ENCODE measurements at places on chromosomes 4 and X.

GRCh38 chrX:112867570-112867969, 26.9 kb upstream of the AMOT start:
- no peak for DNase-seq

GRCh38 chr4:182872886-182873285, 44.3 kb downstream of the DCTD start:
- no peak for DNase-seq

DNA sequence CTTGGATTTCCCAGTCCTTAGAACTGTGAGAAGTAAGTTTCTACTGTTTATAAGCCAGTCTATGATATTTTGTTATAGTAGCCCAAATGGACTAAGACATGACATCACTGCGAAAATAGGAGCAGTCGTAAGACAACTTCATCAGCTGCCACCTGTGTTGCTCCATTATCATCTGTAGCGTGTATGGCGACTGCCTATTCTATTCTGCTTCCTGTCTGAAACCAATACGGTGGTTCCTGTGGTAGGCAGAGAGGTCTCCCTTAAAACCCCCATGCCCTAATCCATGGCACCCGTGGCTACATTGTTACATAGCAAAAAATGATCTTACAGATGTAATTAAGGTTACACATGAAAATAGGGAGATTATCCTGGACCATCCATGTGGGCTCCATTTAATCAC, 105.4 kb upstream of the FAT1 start:
- DNase-seq, result no peak

DNA sequence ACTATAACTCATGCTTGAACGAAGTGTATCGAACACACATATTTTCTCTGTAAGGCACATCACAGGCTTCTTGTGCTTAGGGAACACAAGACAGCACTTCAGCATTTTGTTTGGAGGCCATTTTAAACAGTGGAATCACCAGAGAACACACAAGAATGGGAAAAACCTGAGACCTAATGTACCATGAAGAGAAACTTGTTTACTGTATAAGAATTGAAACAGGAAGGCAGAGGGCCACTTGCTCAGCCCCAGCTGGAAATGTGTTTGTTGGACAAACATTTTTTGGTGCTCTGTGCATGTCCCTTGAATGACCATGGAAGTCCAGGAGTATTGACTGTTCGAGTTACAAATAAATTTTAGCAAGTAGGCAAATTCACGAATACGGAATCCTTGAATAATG, 47.5 kb downstream of the RAPGEF2 start:
- DNase-seq, result no peak

GRCh38 chrX:47215291-47215900, 3.1 kb upstream of the CDK16 start:
- no peak for DNase-seq

- DNase-seq, result no peak
These were observed 97.9 kb upstream of the EOLA2 start for GRCh38 chrX:150036181-150036580.

GRCh38 chr4:146104541-146104940, 71.0 kb upstream of the LSM6 start:
- no peak for DNase-seq

- DNase-seq, result no peak
These were observed 75.9 kb downstream of the AASDH start for GRCh38 chr4:56311299-56311975.

DNA sequence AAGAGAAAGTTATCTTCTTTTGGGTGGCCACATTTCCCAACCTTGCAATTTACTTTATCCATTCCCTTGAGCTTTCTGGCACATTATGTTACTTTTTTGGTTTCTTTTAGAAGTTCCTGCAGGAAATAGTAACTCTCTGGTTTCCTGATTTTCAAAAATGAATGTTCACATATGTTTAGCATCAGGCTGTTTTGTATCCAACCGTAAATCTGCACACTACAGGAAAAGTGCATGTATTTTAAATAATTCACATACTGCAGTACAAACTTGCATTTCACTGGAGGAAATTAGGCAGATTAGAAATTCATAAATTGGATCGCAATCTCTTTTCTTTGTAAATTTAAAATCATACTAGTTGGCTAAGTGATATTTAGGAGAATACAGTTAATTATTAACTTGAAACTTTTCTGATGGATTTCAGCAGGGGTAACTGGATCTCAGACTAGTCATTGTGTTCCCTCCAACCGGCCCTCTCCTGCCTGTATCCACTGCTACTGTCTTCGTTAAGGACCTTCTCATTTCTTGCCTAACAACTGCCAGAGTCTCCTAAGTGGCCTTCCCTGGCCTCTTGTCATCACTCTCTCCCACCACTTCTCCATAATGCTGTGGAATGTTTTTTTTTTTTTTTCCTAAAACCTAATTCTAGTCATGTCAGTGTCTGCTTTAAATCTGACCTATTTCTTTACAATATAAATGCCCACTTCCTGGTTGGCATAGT, 137.2 kb downstream of the UNC5C start:
- no peak for DNase-seq

DNA sequence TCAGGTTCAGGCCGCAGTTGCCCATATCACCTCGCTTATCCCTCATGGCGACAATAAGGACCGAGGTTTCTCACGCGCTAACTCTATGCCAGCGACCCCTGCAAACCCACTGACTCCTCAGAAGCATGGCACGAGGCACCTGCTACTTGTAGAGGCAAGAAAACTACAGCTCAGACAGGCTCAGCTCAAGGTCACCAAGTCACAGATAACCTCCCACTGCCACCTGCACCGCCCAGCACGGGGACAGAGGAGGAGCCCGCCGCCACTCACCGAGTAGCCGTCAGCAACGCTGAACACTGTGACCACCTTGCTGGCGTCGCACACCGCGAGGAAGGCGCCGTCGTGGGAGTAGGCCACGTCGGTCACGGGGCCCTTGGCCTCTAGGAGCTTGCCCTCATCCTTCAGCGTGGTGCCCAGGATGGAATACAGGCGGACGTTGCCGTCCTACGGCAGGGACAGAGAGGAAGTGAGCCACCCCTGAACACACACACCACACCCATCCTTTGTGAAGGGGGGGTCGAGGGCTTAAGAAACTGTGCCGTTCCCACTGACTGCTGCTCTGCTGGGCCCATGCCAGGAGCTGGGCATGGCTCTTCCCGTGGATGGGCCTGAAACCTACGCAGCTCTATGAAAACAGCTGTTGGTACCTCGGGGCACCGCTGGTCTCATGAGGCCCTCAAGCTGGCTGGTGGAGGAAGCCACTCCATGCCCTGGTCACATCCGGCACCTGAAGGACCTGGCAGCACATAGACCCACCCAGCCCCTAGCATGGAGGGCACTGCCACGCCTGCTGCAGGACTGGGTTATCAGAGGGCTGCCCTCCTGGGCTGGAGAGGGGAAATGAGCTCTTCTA, 38.9 kb downstream of the WDR1 start:
- no peak for DNase-seq

- no peak for DNase-seq
These were observed 880.6 kb upstream of the FRG1 start for GRCh38 chr4:189060104-189060503.

DNA sequence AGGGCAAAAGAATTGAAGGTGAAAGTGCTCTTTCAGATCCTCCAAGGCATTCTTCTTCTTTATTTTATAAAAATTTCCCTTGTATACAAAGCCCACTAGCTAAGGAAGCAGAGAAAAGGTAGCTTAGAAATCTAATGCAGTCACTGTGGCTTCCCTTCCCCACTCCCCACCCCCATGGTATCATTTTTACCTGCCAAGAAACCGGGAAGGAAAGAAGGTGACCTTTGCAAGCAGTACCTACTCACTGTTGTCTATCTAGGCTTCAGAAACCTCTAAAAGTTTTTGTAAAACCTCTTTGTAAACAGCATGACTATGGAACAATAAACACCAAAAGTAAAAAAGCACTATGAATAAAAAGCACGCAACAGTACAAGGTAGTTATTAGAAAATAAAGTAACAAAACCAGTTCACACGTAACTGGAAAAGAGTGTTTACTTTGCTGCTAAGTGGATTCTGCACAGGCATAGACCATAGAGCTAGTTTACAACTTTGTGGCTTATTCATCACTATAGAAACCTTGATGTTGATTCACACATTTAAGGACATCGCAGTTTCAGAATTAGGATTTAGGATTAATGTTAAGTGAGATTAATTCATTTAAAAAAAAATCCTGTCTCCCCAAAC, 109.6 kb upstream of the FTHL17 start:
- no peak for DNase-seq

DNA sequence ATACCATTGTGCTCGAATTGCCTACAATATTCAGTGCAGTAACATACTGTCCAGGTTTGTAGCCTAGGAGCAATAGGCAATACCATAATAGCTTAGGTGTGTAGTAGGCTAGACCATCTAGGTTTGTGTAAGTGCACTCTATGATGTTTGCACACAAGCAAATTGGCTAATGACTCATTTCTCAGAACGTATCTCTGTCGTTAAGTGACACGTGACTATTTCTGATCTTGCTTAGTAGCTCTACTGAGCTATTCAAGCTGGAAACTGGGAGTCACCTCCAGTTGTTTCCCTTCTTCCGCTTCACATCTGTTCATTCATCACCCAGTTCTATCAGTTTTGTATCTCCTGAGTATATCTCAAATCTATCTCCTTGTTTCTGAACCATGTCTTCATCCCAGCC, 86.1 kb downstream of the HNRNPD start:
- DNase-seq, result no peak

GRCh38 chrX:9318766-9319165, 146.1 kb upstream of the TBL1X start:
- DNase-seq, result no peak

GRCh38 chr4:33369446-33369845, 2649.3 kb downstream of the PCDH7 start:
- DNase-seq, result no peak

GRCh38 chrX:5549512-5549911, 679.2 kb downstream of the NLGN4X start:
- no peak for DNase-seq

- DNase-seq, result no peak
These were observed 60.4 kb downstream of the CXorf49B start for GRCh38 chrX:71823391-71824057.

- no peak for DNase-seq
These were observed 4.8 kb upstream of the CXCL13 start for GRCh38 chr4:77600521-77601451.

DNA sequence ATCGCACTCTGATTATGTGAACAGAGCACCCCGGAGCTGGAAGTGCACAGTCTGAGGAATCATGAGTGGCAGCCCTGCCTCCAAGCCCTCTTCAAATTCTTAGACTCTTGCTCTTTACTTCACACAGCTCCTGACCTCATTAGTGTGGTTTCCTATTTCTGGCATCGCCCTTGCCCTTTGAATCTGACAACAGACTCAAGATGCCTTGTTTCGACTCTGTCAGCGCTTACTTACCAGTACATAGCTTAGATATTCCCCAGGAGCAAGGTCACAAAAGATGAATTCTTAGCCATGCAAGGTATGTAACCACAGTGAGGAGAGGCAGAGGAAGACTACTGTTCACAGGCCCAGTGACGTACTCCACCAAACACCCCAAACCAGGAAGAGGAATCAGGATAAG, 167.2 kb downstream of the KDR start:
- no peak for DNase-seq

DNA sequence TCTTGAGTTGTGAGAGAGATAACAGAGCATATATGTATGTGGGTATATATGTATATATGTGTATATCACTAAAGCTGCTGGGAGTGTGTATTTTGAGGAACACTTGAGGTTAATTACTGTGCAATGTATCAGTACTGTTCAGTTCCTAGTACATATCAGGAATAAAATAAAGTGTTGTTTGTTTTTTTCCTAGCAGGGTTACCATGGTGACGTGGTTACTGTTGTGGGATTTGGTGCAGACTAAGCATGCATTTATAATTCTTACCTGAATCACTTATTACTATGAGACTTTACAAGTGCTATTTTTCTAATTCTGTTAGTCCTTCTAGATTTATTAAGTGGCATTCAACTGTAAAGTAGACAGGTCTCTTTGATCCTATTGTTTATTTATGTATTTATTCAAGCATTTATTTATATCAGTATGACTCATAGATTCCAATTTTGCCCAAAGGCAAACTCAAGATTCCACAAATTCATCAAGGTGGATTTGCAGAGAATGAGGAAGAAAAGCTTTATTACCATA, 26.9 kb upstream of the BEX4 start:
- no peak for DNase-seq

- no peak for DNase-seq
These were observed 29.9 kb downstream of the PCDH10 start for GRCh38 chr4:133178956-133179355.

DNA sequence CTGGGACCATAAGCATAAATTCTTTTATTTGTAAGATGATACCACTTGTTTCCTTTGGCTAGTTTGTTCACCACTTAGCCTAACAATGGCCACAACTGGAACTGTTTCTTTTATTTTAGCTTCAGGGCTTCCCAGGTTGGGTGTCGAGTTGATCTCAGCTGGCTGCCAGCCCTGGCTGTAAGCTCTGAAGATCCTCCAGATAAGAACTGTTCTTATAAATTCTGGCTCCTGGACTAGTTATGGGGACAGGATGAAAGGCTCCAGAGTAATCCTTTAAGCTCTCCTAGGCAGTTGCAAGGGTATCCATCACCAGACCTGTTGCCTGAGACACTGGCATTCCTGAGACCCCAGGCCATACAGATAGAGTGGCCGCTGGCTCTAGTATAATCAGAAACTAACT, 129.4 kb upstream of the ACSL4 start:
- DNase-seq, result no peak

DNA sequence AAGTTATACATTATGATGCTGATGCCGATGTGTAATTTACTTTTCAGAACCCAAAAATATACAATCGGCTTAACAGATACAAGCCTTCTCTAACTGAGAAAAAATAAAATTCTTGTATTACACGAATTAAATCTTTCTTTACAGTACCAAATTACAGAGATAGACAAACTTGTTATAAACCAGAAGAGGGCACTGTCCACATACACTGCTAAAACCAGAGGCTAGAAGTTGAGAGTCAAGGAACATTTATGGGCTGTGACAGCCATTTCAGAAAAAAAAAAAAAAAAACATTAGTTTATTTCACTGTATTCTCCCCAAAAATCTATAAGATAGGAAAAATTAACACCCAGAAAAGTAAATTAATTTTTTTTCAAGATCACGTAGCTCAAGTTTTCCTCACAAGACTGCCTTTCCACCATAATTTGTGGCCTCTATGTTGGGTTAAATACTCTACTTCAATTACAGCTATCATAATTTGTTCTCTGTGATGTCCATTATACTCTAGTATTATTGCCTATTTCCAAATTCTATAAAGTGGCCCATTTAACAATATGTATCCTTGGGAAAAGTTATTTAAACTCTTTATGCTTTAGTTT, 12.0 kb downstream of the EREG start:
- DNase-seq, result no peak

- no peak for DNase-seq
These were observed 257.3 kb upstream of the NEIL3 start for GRCh38 chr4:177052211-177052934.
